ENCODE measurements at places on chromosomes 11 and 22.

- no peak for DNase-seq
Observed at GRCh38 chr22:46372686-46373085, 37.2 kb downstream of the TRMU start.

DNA sequence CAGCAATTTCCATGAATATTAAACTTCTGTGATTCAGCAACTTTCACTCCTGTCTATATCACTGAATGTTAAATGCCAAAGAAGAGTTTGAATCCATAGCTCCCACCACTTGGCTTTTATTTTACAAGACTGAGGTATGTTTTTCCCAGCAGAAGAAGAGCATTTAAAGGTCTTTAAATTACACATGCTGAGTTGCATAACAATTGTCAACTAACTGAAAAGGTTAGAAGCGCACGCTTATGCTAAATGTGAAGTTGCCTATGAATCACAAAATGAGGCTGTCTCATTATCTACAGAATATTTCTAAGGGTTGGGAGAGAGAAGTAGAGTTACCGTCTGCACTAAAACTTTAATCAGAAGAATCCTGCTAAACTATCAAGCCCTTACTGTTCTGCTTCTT lies 1086.3 kb downstream of the FAM181B start:
- no peak for DNase-seq

GRCh38 chr11:32892355-32893092 lies at the start of gene QSER1:
Gene QSER1, plus strand, starts transcription at chr11:32892811. Its CDS starts 315 bp downstream, at chr11:32893126.
- peak; percentile 73 for DNase-seq

DNA sequence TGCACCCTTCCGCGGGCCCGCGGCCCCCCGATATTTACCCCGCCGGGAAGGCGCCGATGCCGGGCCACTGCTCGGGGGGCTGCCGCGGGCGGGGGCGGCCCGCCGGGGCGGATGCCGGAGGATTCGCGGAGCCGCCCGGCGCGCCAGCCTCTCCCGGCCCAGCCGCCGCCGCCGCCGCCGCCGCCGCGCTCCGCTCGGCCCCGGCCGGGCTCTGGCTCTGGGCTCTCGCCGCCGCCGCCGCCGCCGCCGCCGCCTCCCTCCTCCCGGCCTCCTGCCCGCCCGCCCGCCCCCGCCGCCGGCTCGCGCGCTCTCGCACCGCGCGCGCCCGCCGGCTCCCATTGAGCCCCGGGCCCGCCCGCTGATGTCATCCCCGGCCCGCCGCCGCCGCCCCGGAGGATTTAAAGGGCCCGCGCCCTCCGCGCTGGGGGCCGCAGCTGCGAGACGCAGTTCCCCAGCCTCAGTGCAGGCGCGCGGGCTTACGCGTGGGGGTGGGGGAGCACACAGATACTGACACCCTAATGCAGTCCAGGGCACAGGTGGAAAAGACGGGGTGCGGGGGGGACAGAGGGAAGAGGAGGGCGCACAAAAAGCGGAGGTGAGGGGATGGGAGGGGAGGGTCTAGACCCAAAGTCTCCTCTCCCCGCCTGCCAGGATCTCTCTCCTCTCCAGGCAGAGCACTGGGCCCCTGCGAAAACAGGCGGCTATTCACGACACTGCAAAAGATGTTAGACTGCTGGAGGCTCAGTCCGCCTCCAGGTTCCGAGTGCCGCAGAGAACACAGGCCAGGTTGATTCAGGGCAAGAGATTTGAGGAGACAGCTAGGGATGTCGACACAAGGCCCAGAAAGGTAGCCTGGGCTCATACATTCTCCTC lies at the start of gene CSNK1E:
Gene CSNK1E, minus strand, starts transcription at position 312 of the 873 bp plus-strand sequence. CDS start 3,276 bp downstream, outside the sequence.
- DNase-seq: peak; percentile 79

- no peak for DNase-seq
Observed at GRCh38 chr11:90803831-90804230, 581.0 kb upstream of the CHORDC1 start.

DNA sequence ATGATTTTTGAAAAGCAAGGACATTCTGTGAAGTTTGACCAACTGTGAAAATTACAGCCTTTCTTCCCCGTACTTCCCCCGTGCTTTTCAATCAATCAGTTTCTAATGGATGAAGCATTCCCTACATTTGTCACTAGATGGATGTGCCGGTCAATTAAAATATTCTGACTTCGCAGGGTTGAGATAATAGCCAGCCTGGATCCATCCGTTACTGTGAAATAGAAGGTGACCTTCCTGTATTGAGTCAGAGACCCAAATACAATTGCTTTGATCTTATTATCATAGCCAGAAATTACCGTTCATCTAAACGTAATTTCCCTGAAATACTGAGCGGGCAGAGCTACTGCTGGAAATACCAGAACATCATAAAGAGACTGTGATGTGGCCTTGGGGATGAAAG lies 21.1 kb upstream of the PARVB start:
- DNase-seq: no peak

DNA sequence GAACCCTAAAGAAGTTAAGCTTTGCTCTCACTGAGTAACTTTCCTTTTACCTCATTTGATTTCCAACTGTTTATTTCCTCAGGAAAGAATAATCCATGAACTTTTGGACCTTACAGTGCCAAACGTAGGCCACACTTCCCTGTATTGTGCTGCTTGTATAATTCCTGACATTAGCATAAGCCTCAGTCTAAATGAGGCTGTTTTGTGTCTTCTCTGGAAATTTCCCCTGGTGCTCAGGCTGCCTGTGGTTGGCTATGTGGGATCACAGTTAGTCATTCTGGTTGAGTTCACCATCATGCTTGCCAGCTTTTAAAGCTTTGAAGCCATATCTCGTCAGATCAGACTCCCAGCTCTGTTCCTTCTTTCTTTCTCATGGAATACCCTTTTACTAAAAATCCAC lies 107.0 kb downstream of the FAM76B start:
- DNase-seq: peak; percentile 47

DNA sequence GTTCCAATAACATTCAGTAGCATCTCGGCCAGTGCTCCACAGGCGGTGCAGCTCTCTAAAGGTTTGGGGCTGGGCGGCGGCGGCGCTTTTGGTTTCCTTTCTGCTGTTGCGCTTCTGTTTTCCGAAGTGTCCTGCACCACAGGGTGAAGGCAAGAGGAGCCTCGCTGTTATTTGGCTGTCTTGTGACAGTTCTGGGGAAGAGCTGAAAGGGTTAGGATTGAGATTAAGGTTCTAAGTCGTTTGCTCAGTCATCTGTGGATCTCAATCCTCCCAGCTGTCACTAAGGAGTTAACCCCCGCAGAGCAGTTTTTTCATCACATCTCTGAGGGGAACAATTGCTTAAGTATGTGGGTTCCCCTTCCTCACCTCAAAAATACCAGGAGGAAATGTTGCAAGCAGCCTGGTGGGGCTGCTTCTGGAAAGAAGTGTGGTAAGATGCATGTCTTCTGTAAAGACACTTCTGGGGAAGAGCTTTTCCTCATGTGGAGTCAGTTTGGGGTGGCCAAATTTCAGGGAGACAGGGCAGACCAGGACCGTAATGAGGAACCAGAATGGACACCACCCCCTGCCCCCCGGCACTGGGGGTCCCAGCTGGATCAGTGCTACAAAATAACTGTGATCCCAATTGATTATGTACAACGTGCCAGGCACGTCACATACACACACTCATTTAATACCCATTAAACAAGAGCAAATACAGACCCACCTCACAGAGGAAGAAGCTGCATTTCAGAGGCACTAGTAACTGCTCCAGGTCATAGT lies 14.2 kb downstream of the TMEM121B start:
- DNase-seq: no peak

Measured in stimulated activated CD8-positive, alpha-beta memory T cell treated with anti-CD3 and anti-CD28 coated beads, Interleukin-4, amount 100 ng/mL, for 48 hours (primary cell).